ENCODE measurements at places on chromosomes 1 and 21.

GRCh38 chr1:219121679-219122078 lies 52.0 kb upstream of the LYPLAL1 start:
- DNase-seq, result no peak

GRCh38 chr1:71166178-71167173 lies 85.6 kb upstream of the ZRANB2 start:
- DNase-seq, result peak; percentile 2

DNA sequence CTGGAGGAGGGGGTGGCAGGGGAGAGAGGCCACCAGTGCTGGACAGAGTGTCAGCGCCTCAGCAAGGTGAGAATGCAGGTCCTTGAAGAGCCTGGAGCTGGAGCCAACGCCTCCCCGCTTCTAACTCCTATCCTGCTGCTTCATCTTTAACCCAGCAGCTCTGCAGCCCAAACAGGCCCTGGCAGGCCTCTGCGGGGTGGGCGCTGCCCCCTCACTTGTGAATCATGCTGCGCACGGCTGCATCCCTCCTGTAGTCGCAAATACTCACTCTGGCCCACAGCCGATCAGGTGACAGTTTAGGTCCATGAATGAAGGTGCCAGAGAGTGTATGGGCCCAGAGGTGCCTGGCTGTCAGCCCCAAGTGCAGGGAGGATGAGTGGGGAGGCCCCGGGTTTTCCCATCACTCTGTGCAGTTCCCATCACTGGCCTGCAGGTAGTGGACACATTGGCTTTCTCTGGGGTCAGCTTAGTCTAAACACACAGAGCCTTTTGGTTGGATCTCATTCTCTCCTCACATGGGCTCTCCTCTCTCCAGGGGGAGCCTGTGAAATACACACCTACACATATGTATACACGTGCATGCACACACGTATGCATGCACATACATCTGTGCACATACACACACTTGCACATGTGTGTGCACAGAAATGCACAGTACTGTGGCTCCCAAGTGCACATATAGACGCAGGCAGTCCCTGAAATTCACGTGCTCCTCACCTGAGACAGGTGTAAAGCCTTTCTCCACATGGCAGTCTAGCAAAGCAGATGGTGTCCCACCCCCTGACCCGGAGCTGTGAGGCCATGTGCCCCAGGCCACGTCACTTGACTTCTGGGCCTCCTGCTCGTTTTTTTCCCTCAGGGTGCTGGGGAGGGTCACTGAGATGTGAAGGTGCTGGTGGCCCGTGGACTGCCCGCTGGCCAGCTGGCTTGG lies 52.0 kb downstream of the TRIM11 start:
- DNase-seq, result no peak

GRCh38 chr1:3469104-3469848 lies 14.8 kb downstream of the ARHGEF16 start:
- no peak for DNase-seq

DNA sequence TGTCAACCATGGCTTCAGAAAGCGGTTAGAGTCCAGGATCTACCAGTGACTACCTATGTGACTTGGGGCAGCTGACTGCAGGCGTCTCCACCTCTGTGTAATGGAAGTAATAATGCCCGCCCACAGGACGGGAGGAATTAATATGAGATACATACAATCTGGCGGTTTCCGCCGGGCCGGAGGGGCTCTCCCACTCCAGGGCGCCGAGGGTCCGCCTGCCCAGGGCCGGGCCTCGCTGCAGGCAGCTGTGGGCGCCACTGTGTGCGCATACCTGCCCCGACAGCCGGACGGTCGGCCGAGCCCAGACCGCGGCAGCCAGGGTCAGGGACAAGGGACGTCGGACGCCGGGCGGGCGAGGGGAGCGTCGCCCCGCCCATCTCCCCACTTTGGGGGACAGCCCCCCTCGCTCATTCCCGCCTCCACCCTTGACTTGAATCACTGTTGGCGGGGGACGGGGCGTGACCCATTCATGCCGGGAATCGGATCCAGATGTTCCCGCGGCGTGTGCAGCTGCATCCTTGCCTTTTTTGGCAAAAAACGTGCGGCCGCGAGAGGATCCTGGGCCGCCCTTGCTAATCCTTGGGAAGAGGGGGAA lies 6.0 kb upstream of the SF3A3 start:
- peak; percentile 96 for DNase-seq

DNA sequence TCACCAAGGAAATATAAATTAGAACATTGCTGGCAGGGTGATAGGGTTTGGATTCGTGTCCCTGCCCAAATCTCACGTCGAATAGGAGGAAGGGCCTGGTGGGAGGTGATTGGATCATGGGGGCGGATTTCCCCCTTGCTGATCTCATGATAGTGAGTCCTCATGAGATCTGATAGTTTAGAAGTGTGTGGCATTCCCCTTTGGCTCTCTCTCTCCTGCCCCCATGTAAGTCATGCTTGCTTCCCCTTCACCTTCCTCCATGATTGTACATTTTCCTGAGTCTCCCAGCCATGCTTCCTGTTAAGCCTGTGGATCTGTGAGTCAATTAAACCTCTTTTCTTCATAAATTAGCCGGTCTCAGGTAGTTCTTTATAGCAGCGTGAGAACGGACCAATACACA lies 60.6 kb downstream of the VPS26C start:
- DNase-seq, result no peak

DNA sequence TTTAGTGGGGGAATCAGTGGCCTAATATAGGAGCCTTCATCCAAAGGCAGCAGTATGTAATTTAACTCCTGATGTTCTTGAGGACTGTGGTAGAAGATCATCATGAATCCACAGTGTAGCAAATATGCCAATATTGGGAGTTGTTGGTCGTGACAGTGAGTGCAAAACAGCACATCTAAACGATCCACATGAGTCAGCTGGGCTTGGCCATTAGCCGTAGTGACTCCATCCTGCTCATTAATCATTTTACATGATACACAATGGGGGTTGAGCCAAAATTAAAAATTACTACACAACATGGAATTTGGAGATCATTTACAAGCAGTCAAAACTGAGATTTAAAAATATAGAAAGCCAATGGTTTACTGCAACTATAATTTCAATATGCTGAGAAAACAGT lies 653.9 kb upstream of the CAMK1G start:
- DNase-seq, result no peak

GRCh38 chr21:38927776-38928175 lies 122.0 kb downstream of the ETS2 start:
- no peak for DNase-seq

- peak; percentile 58 for DNase-seq
Observed at GRCh38 chr1:29258976-29259801, 22.9 kb downstream of the PTPRU start.

- no peak for DNase-seq
Observed at GRCh38 chr1:59016390-59016789, 232.5 kb upstream of the JUN start.

DNA sequence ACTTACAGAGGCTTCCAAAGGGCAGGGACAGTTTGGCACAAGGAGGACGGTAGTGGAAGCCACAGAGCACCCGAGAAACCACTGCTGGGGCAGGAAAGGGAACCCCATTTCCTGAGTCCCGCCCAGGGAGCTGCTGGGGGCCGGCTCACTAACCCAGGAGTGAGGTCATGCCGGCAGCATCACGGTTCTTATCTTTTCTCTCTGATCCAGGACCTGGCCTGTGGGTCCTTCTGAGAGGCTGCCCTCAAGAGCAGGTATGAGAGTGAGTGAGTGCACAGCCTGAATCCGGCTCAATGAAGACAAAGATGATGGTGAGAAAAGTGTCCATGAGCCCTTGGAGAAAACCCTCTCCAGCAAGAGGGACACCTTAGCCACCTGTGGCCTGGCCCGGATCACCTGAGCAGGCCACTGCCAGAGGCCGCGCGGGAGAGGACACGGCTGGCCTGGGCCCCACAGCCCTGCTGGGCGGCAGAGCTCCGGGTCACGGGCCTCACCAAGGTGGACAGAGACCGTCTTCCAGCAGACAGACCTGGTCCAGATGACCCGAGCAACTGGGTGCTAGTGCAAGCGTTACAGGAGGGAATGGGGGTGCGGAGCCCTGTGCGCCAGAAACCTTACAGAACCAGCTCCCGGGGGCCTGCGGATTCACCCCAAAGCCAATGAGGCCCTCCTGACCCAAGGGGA lies 94.9 kb downstream of the RIPK4 start:
- DNase-seq, result no peak

GRCh38 chr1:78091215-78091813 lies 45.5 kb downstream of the GIPC2 start:
- DNase-seq, result peak; percentile 62

DNA sequence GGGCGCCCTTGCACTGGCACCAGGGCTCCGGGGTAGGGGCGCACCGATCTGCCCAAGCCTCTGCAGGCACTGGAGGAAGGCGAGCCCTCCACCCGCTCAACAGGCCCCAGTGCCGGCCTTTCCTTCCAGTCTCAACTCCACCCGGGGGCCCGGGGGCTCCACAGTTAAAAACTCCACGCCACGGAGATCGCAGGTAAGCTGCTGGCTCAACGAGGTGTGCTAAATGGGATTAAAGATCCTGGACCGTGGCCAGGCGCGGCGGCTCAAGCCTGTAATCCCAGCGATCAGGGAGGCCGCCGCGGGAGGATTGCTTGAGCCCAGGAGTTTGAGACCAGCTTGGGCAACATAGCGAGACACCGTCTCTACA lies 536 bp downstream of the HSF2BP start:
- no peak for DNase-seq

DNA sequence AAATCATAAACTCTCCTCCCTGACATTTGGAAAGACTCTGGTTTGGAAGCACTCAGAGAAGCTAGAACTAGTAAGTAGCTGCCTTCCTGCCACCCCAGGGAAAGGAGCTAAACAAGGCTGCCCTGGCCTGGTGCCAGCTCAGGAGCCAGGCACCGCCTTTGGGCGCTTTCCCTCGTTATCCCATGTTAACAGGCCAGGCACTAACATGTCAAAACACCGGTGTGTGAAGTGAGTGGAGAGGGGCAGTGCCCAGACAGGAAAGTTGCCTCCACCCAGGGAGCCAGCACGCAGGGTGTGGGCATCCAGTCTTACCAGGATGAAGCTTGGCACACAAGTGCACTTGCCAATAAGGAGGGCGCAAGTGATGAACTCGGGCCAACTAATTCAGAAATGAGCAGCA lies 346.8 kb downstream of the RRAGC start:
- DNase-seq, result no peak

DNA sequence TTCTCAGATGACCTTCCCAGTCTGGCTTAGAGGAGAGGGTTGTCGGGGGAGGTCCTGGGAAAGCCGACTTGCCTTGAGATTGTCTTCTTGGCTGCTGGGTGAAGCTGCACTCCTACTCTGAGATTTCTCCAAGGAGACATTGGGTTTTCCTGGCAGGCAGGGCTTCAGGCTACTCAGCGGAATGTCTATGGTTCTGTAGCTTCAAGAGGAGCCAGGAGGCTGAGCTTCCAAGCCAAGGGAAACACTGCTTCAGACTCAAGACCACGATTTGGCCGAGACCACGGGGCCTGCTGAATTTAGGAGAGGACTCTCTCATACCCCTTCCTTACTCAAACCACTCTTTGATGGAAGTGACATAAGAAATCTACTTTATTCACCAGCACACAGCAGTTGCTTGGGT lies 67.8 kb downstream of the NTMT2 start:
- no peak for DNase-seq

GRCh38 chr1:34905098-34905459 lies 24.4 kb downstream of the DLGAP3 start:
- no peak for DNase-seq

- DNase-seq, result no peak
Observed at GRCh38 chr21:14592296-14593000, 46.3 kb upstream of the SAMSN1 start.

- DNase-seq, result no peak
Observed at GRCh38 chr1:203799157-203799556, 3.7 kb downstream of the ZBED6 start.

- DNase-seq, result no peak
Observed at GRCh38 chr1:213041443-213041842, 9.6 kb upstream of the RPS6KC1 start.

DNA sequence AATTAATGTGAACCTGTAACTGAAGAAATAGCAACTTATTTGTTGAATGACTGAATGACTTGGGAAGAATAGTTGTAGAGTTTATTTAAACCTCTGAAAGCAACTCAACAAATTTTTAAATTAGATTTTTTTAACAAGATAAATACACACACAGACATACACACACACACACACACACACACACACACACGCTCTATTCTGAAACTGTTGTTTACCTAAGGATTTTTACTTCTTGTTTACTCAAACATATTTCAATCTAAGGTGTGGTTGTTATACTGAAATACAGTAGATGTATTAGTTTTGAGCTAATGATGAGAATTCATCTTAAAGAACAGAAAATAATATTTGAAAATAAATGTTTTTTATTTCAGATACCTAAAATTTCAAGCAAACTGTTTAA lies 11.5 kb downstream of the ACADM start:
- DNase-seq, result no peak

DNA sequence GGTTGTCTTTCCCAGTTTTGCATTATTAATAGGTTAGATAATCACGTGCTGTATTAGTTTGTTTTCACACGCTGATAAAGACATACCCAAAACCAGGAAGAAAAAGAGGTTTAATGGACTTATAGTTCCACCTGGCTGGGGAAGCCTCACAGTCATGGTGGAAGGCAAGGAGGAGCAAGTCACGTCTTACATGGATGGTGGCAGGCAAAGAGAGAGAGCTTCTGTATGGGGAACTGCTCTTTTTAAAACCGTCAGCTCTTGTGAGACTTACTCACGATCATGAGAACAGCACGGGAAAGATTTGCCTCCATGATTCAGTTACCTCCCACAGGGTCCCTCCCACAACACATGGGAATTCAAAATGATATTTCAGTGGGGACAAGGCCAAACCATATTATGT lies 2.3 kb upstream of the VCAM1 start:
- DNase-seq, result no peak

- DNase-seq, result no peak
Observed at GRCh38 chr1:32989160-32990050, 24.8 kb upstream of the RNF19B start.

- no peak for DNase-seq
Observed at GRCh38 chr21:15252431-15252830, 187.6 kb upstream of the NRIP1 start.

- peak; percentile 90 for DNase-seq
Observed at GRCh38 chr1:54378157-54378873, 27.9 kb downstream of the SSBP3 start.

- no peak for DNase-seq
Observed at GRCh38 chr1:18481190-18481920, 625 bp downstream of the KLHDC7A start.

- no peak for DNase-seq
Observed at GRCh38 chr1:152244576-152245273, 20.7 kb upstream of the HRNR start.

DNA sequence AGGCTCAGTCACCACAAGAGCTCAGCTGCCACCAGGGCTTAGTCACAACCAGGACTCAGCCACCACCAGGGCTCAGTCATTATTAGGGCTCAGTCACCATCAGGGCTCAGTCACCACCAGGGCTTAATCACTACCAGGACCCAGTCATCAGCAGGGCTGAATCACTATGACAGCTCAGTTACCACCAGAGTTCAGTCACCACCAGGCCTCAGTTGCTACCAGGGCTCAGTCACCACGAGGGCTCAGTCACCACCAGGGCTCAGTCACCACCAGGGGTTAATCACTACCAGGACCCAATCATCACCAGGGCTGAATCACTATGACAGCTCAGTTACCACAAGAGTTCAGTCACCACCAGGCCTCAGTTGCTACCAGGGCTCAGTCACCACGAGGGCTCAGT lies 196.2 kb downstream of the NPHP4 start:
- no peak for DNase-seq

All from GM23338 (cell line).